Activated CD4-positive, CD25-positive, alpha-beta regulatory T cell treated with anti-CD3 and anti-CD28 coated beads, Interleukin-2, amount 50 U/mL, for 16 hours (primary cell): ENCODE measurements at places on chromosomes 12 and 14.

DNA sequence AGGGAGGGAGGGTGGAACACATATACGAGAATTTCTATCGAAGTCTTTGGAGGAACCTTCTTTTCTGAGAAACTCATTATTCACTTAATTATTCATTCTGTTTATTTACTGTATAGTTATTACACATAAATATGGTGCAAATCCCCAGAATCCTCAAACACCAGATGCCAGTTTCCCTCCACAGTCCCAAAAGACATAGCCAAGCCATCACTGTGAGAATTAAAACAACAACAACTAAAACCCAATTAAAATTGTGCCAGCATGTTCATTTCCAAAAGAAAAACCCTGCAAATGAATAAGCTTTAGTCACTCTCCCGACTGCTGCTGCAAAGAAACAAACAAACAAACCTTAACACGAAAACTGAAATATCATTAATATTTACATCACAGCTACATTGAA lies 173.5 kb downstream of the EFCAB11 start:
- DNase-seq, result no peak

DNA sequence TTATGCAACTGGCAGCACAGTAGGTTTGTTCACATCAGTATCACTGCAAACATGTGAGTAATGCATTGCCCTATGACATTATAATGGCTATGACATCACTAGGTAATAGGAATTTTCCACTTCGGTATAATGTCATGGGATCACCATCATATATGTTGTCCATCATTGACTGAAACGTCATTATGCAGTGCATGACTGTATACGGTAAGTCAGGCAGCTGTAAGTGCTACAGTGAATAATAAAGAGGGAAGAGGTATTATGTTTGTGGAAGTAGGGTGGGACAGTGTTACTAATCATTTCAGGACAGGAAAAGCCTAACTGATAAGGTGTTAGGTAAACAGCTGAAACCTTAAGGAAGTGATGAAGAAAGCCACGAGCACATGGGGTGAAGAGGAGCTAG lies 68.1 kb downstream of the ANO4 start:
- DNase-seq, result no peak

GRCh38 chr14:68577802-68578541 lies 214.9 kb downstream of the ZFP36L1 start:
- no peak for DNase-seq

DNA sequence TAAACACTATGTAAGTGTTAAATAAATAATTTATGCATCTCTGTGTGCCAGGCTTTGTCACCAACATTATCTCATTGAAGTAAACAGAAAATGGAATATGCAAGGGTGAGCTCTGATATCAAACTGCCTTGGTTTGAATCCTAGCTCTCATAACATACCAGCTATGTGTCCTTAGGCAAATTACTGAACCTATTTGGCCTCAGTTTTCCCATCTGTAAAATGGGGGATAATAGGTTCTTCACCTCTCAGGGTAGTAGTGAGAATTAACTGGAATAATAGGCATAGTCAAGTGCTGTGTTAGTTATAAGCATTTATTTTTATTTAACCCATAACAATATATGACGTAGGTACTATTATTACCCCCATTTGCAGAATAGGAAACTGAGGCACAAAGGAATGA lies 190.8 kb upstream of the SRRM4 start:
- DNase-seq, result no peak

GRCh38 chr12:3117144-3117581 lies 40.0 kb downstream of the TSPAN9 start:
- no peak for DNase-seq

- DNase-seq, result no peak
These were observed 168.1 kb downstream of the SLC38A4 start for GRCh38 chr12:46657453-46658411.

DNA sequence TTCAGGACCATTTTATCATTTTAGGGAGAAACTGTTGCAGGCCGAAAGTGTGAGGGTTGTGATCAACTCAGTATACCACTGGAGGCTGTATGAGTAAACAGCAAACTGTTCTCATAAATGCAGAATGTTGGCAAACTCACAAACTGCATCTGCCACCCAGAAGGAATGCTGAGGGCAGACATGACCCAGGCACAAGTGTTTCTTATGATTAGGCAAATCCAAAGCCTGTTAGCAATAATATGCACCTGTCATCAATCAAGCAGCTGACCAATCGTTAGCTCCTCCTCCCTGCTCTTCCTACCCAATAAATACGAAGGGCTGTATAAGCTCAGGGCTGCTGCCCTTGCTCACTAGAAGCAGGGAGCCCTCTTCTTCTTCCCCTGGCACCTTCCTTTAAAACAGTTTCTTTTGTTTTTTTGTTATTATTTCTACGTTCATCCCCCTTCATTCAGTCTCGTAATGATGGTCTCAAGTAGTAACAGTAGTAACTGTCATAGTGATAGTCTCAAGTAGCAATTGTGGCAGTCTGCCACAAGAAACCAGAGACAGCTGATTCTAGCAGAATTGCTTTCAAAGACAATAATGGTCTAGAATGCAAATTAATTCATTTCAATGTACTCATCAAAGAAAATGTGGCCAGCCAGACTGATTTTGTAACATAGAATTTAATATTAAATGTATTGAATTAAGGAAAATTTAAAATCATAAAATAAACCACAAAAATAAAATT lies 15.2 kb upstream of the CCDC175 start:
- DNase-seq, result no peak

- DNase-seq, result no peak
These were observed 93.3 kb downstream of the CIT start for GRCh38 chr12:119783787-119784186.

DNA sequence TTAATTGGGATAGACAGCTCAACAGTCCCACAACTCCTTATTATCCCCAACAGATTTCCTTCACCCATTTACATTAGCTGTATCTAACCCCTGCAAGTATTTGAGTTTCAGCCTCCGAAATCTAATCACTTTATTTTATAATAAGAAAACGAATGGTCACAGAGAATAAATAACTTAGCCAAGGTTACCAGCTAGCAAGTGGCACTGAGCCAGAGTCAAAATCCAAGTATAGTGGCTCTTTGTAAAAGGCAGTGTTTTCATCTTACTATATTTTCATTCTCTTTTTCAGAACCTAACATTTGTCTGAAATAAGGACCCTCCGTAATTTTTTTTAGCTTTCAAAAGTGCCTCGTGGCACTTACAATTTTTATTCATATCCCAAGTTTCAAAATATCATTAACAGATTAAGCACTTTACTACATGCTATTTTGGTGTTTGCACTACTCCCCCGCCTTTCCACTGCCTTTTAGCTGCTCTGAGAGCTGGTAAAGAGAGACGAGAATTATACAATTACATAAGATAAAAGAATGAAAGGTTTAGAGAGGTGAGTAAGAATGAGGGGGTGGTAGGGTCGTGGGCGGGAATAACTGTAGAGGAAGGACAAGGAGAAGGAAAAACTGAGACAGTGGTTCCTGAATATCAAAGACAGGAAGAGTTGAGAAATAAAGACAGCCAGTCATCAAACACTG lies 3.7 kb upstream of the USP15 start:
- DNase-seq, result peak; percentile 16

DNA sequence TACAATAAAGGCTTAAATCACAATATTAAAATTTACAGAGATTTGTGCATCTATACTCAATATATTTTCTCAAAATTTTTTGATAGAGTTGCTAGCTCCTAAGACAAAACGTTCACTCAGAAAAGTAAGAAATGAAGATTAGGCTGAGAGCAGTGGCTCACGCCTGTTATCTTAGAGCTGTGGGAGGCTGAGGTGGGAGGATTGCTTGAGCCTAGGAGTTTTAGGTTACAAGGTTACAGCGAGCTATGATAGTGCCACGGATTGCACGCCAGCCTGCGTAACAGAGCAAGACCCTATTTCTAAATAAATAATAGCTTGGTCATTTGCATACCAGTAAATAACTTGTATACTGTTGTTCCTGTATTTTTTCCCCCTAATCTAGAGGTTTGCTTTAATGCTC lies 35.0 kb upstream of the CFL2 start:
- DNase-seq, result no peak

- DNase-seq, result no peak
These were observed 28.1 kb downstream of the ETNK1 start for GRCh38 chr12:22653075-22653474.

- no peak for DNase-seq
These were observed 13.3 kb upstream of the YBX3 start for GRCh38 chr12:10736463-10736862.

GRCh38 chr12:7853557-7853956 lies 19.2 kb downstream of the SLC2A14 start:
- no peak for DNase-seq

GRCh38 chr14:55624913-55625312 lies 44.9 kb downstream of the KTN1 start:
- no peak for DNase-seq

- no peak for DNase-seq
These were observed 48.7 kb downstream of the BCAT1 start for GRCh38 chr12:24900196-24900595.

GRCh38 chr12:1769809-1770494 lies 50.4 kb upstream of the LRTM2 start:
- DNase-seq, result no peak

DNA sequence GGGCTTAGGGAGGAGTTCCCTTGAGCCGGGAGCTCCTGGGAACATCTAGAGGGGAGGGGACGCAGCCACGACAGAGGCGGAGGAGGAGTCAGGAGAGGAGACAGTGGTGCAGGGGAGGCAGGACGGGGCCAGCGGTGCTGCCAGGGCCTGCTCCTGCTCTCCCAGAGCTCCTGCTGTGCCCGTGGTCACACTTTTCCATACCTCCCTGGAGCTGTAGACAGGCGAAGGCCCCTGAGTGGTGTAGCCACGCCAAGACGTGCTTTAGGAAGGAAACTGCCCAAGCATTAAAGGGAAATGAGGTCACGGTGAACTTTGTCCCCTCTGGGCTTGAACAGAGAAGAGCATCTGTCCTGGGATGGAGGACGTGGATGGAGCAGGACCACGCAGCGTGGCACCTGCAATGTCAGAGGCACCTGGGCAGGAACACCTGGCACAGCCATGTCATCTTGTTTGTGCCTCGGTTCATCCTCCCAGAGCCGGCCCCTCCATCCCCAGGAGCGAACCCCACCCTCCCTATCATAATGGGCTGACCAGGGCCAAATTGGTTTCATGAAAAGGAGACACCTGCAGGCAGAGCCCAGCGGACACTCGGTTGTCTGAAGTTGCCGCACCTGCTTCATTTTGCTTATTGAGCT lies 239.5 kb upstream of the SFSWAP start:
- DNase-seq, result no peak

GRCh38 chr12:131729254-131729955 lies 18.5 kb downstream of the SFSWAP start:
- DNase-seq, result no peak

- DNase-seq, result no peak
These were observed 33.0 kb upstream of the SLC5A8 start for GRCh38 chr12:101243074-101243473.

DNA sequence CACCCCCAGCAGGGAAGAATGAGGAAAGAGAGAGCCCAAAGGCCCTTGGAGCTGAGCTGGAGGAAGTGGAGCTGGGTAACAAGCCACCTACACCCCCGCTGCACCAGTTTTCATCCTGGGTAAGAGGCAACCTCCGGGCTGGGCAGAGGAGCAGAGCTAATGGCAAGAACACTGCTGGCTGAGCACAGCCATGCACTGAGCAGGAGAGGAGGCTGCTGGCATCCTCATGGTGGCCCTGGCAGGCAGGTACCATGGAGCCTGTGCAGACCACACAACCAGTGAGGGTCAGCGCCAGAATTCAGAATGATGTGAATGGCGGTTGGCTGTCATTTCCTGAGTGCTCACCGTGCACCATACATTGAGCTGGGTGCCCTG lies 29.7 kb downstream of the PLEKHH1 start:
- no peak for DNase-seq

GRCh38 chr12:109987615-109988014 lies 8.6 kb downstream of the GIT2 start:
- no peak for DNase-seq

- DNase-seq, result no peak
These were observed 9.7 kb downstream of the FUT8 start for GRCh38 chr14:65422088-65422834.

- no peak for DNase-seq
These were observed 385 bp downstream of the CAPRIN2 start for GRCh38 chr12:30754383-30754749.

- DNase-seq, result no peak
These were observed 140.7 kb upstream of the CDKN3 start for GRCh38 chr14:54256156-54256555.

DNA sequence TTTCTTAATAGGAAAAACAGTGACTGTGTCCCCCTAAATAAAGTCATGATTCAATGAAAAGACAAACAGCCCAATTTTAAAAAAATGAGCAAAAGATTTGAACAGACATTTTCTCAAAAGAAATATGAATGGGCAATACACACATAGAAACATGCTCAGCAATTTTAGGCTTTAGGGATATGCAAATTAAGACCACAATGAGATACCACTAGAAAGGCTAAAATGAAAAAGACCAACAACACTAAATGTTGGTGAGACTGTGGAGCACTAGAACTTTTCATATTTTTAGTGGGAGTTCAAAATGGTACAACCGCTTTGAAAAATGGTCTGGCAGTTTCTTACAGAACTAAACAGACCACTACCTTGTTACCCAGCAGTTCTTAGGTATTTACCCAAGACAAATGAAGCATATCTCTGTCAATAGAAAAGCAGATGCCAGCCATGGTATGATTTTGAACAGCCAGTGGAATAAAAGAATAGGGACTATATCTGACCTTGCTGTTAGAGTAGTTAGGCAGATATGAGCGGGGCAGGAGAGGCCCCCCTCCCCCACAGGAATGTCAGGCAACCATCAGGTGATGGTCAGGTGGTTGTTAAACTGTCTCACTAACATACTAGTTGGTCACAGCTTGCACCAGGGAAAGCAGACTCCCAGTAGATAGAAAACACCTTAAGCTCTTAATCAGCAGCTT lies 108.8 kb downstream of the PRKCH start:
- no peak for DNase-seq

DNA sequence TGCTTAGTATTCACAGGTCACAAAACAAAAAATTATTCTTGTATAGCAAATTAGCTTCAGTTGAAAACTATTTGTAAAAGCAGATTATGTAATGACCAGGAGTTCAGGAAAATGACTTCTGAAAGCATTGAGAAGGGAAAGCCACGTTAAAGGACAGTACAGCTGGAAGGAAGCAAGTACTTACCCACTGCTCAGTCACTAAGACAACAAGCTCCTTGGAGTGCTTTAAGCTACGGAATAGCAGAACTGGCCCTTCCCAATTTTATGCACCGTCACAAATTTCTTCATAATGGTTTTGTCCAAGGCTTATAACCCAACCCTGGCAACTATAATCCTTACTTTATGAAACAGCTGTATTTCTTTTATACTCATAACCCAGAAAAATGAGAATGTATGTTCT lies 13.0 kb upstream of the SNAPC1 start:
- DNase-seq, result no peak

DNA sequence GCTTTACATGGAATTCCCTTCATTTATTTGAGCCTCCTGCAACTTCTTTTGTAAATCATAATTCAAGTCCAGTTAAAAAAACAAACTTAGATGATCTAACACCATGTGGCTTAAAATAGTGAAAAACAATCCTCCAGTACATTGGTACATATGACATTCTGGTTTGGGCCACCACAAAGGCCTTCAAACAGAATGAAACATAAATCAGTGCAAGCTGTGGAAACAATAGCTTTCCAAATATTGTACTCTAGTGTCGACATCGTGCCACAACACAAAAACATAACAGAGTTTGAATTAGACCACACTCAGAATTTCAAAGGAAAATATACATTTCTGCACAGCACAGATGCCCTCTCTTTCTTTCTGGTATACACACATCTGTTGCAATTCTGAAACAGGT lies 751.3 kb downstream of the SLC6A15 start:
- DNase-seq, result no peak
